A172 (cell line): ENCODE measurements at places on chromosomes 1 and 21. TPM values are rescaled to one million over a fixed set of nuclear protein-coding genes. Genes with fewer than 3 reads are reported as not detected.

GRCh38 chr1:218439541-218440295 lies 94.6 kb downstream of the TGFB2 start:
- DNase-seq, result no peak

Gene TMPRSS15
- 0.02 and 0.12 TPM in 2 replicates for total RNA-seq

DNA sequence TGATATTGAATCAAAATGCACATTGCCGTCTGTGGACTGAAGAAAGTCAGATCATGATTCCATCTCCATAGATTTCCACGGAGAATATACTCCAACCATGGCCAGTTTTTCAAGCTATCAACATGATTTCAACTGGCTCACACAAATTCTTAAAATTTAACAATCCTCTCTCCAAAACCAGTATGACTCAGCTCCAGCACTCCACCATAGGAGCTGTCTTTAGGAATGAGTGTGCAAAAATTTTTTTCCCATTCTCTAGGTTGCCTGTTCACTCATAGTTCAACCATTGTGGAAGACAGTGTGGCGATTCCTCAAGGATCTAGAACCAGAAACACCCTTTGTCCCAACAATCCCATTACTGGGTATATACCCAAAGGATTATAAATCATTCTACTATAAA lies 40.8 kb downstream of the RGL1 start:
- peak; percentile 21 for DNase-seq

DNA sequence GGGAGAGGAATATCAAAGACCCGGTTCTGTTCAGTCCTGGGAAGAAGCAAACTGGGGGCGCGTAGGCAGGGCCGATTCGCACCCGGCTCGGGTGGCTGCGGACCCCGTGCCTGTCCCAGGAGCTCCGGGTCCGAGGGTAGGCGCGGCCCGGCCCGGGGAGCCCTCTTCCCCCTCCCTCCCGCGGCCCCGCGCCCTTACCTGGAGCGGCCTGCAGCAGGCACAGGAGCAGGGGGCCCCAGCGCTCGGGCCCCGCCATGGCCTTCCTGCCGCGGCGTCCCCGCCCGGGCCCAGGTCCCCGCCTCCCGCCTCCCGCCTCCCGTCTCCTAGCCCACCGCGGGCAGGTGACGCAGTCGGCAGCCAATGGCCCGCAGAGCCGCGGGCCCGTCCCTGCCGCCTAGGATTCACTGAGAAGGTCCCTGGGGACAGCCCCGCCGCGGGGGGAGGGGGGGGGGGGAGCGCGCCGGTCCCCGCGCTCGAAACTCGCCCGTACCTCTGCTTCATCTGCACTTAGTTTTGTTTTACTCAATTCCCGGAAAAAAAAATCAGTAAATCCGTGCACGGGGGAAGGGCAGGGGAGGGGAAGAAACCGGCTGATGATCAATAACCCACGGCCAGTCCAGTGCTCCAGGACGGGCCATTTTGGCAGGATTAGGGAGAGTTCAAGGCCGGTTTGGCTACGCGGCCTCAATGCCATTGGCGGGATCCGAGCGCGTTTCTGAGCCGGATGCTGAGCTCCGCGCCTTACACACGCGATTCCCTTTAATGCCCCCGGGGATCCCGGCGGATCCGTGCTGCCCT lies at the start of gene IFNLR1:
Gene IFNLR1 (minus strand): TSS at position 297 of the 798 bp plus-strand sequence. CDS start 41 bp downstream, at position 256.
- DNase-seq, result no peak

Gene EPHA2
- total RNA-seq, result 54.3 and 78.1 TPM in 2 replicates

- DNase-seq, result no peak
Measured at GRCh38 chr1:209674957-209675564, at the start of gene G0S2. Gene G0S2 (plus strand): TSS chr1:209675412. CDS start chr1:209675685, 273 bp downstream.

- no peak for DNase-seq
Measured at GRCh38 chr1:230823426-230823825, 44.9 kb downstream of the C1orf198 start.

DNA sequence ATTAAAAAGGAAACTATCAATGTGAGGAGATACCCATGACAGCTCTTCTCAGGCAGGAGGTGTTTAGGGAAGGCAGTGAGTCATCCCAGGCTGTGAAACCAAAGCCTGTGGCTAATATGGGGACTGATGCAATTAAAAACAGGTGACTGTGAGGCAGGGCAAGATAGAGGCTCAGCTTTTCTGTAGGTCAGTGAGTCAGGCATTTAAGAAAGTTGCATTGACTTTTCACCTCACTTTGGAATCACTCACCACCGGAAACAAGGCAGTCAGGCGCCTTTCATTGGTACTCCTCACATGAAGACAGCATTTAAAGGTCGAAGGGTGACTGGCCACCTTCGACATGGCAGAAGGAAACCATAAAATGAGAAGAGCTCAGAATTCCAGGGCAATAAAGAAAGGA lies 54.5 kb downstream of the PAPPA2 start:
- peak; percentile 93 for DNase-seq

DNA sequence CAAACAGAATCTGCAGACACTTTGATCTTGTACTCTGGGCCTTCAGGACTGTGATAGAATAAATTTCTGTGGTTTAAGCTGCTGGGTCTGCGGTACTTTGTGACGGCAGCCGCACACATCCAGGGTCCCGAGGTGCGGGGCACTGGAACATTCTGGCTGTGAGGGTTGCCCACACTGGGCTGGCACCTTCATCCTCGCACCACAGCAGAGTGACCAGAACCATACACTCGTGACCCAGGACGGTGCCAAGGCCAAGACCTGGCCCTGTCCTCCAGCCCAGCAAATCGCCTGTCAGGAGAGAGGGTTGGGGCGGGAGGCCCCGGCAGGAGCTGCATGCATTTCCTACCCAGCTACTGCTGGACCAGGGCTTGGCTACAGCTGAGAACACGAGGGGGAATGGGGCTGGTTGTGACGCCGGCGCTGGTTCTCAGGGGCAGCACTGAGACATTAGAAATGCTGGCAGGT lies 2.6 kb upstream of the FTCD start:
- no peak for DNase-seq
